ENCODE measurements at places on chromosomes 6 and 20.

GRCh38 chr20:61806995-61807394, 258.7 kb downstream of the TAF4 start:
- no peak for DNase-seq

DNA sequence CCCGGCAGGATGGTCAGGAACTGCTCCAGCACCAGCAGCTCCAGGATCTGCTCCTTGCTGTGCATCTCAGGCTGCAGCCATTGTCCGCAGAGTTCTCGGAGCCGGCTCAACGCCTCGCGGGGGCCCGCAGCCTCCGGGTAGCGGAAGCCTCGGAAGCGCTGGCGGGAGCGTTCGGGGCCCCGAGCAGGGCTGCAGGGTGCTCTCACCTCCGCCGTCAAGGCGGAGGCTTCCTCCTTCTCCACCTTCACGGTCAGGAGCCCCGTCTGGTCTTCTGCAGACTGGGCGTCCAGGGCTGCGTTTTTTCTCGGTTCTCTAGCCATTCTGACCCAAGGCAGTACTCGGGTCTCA, 434 bp downstream of the ZKSCAN4 start:
- DNase-seq: no peak

DNA sequence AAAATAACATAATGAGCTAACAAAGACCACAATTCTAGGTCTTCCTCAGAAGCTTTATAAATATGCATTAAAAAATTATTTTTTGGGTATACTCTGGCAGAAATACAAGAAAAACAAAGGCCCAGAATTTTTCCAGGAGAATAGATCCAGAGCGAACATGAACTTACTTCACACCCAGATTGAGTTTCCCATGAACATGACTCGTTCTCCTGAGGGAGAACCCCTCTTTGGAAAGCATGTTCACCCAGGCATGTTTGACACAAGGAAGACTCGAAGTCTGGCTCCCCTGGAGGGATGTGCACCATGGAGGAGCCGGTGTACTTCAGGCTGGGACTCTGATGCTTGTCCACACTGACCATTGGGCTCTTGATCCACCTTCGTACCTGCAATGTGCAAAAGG, 56.1 kb downstream of the SGK1 start:
- DNase-seq: no peak

- peak; percentile 92 for DNase-seq
These were observed 31.4 kb downstream of the ACSS2 start for GRCh38 chr20:34907616-34908469.

DNA sequence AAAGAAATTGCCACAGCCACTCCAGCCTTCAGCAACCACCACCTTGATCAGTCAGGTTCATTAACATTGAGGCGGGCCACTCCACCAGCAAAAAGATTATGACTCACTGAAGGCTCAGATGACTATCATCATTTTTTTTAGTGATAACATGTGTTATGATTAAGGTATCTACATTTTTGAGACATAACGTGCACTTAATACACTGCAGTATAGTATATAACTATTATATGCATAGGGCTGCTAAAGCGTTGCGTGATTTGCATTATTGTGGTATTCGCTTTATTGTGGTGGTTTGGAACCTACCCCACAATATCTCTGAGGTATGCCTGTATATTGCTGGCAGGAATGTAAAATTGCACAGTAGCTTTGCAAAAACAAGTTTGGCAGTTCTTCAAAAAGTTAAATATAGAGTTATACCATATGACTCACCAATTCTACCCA, 6.8 kb upstream of the RIPK1 start:
- peak; percentile 18 for DNase-seq

- DNase-seq: no peak
These were observed 35.4 kb upstream of the RCAN2 start for GRCh38 chr6:46526607-46527006.

Data from RCC 7860 (cell line).